ENCODE measurements at places on chromosomes 7 and 10.

DNA sequence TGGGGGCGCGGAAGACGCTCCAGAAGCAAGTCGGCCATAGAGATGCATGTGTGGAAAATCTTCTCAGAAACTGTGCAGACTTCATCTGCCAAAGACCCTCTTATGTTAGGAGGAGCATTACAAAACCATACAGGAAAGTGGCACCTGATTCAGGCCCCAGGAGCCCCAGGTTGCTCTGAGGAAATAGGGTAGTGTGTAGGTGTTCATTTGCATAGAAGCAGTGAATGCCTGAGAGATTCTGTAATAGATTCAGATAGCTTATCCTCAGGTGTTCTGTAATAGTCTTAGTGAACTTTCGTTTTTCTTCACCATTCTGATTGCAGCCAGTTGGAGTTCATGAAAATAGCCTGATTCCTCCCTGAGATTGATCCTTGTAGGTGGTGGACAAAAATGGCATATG is 106.4 kb upstream of the GJD4 start:
- DNase-seq, result no peak

- no peak for DNase-seq
Observed at GRCh38 chr7:116990056-116990455, 36.8 kb downstream of the ST7 start.

DNA sequence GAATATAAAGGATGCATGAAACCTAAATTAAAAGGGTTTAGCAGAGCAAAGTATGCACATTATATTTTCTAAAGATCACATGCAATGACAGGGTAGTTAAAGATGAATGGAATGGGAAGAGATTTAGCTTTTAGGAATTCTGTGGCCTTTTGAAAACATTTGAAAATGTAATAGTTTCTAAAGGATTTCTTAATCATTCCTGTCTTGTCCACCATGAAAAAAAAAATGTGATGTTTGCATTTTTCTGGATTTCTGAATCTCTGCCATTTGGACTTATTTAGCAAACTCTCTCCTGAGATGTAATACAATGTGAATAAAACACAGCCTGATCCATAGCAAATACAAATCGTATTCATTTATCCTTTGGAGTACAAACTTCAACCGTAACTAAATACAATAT is 126.6 kb upstream of the RAB11FIP2 start:
- DNase-seq, result no peak

DNA sequence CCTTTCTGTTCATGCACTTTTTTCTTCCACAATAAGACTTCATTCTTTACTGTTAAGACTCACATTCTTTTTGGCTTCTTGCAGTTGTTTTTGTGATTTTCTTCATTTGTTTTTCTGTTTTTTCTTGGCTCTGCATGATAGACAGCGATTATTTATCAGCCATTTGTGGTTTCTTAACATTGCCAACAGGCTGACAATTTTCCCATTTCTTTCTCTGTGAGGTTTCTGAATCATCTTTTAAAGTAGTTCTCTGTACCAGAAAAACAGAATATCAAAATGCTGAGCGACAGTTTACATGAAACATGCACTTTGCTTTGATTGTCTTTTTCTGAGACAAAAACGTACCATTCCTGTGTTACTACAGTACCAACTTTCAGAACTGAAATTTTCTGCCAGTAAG is 334.2 kb upstream of the MAGI2 start:
- no peak for DNase-seq

DNA sequence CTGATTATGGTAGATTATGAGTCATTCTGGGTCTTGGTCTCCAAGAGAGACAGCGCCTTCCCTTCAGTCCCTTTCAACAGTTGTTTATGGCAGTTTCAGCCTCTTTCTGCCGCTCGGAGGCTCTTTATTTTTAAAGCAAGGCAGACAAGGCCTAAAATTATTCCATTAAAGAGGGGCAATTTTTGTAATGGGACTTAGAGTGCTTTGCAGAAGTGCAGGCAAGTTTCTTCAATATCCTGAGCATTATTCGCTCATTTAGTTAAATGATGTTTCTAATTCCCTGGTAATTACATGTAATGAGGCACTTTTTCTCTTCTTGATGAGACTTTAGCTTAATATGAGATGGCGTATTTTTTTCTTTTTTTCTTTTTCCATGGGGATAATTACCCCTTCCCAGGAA is 33.6 kb downstream of the BUB3 start:
- DNase-seq, result no peak

DNA sequence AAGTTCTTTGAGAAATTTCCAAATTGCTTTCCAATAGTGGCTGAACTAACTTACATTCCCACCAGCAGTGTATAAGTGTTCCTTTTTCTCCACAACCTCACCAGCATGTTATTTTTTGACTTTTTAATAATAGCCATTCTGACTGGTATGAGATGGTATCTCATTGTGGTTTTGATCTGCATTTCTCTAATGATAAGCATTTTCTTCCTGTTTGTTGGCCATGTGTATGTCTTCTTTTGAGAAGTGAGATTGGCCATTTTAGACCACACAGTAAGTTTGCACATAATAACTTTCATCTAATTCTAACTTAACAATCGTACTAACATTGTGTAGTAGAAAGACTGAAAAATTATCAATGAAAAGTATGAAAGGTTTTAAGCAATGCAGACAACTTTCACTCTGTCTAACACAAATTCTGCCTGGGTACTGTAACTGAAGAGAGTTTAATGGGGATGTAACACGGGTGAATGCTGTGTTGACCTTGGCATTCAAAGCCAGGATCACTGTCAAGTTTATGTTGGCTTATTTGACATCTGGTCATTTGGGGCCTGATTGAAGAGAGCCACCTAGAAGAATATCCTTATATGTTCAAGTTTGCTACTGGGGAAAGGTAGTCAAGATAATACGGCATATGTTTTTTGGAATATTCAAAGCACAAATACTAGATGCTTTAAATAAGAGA is 50.4 kb downstream of the FAM171A1 start:
- no peak for DNase-seq

DNA sequence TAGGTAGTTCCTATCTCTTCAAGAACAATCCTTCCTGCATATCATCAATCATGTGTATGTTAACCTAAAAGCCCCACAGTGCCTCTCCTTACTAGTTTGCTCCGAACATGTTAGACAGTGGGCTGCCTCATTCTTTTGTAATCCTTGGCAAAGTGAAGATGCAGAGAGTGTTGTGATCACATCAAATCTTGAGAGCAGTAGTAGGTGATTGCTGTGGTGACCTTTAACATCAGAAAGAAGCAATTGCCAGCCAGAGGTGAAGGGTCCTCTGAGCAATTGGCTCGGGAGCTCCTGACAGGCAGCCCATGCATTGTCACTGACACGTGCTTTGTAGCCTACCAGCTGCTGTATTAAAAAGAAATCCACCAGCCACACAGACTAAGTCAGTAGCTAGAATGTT is 19.6 kb upstream of the GSTK1 start:
- peak; percentile 7 for DNase-seq

DNA sequence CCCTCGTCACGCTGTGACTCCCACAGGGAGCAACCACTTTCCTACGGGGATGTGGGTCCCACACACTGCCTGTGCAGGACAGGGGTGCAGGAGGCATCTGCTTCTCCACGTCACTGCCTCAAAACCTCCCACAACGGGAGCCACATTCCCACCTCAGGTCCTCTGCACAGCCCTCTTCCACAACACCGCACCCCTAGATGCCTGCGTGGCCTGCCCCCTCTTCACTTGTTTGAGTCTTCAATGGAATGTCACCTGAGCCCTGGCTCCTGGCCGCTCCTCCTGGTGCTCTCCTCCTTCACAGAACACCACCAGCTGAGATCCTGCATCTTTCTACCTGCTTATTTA is 73.6 kb downstream of the MAD1L1 start:
- DNase-seq, result peak; percentile 20

GRCh38 chr10:31694126-31694685 is 234.4 kb downstream of the ARHGAP12 start:
- DNase-seq, result no peak

DNA sequence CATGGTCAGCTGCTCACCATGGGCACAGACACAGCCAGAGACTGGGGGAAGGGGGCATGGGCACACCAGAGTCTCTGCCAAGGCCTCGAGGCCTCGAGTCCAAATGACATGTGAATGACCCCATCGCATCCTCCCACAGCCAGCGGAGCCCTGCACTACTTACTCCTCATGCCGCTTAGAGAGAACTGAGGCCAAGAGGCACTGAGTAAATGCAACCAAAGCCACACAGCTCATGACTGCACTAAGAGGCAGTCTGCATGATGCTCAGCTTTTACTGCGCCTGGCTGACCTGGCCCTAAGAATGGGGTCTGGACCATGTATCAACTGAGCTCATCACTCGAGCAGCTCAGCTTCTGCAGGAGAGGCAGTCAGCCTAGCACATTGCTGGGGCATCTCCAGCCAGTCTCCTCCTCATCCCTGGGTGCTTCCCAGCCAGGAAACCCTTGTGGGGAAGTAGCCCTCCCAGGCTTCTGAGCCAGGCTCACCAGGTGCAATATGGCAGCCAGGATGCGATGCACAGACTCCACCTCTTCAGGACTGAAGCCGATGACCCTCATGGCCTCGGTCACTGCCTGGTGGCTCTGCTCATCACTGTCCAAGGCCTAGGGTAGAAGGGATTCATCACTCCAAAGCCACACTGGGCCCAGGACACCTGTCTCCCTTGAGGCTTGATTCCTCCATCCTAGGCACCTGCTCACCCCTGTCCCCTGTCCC is 7.5 kb downstream of the MYO1G start:
- no peak for DNase-seq

- no peak for DNase-seq
Observed at GRCh38 chr7:98903246-98903645, 24.9 kb downstream of the TRRAP start.

- DNase-seq, result no peak
Observed at GRCh38 chr7:50640779-50641178, 75.6 kb upstream of the DDC start.

GRCh38 chr10:63522277-63522687 is 1.1 kb downstream of the REEP3 start:
- DNase-seq, result no peak

DNA sequence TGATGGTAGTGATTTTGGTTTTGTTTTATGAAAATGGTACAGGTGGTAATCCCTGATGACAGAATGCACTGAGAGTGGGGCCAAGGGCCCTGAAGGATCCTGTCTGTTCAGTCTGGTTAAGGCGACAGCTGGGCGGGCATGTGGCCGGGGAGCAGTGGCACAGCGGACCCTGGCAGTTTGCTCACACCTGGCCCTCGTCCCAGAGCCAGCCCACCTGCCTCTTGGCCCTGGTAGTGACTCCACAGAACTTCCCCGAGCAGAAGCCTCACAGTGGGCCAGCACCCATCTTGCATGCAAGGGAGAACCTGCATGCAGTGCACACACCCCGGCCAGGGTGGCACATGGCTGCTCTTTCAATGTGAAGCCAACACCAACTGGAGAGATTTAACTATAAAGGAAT is 82.8 kb downstream of the ALOX5 start:
- DNase-seq, result no peak

GRCh38 chr10:132649651-132650360 is 112.2 kb downstream of the INPP5A start:
- DNase-seq, result no peak

GRCh38 chr10:120644556-120645410 is 187.8 kb downstream of the PLPP4 start:
- peak; percentile 57 for DNase-seq

DNA sequence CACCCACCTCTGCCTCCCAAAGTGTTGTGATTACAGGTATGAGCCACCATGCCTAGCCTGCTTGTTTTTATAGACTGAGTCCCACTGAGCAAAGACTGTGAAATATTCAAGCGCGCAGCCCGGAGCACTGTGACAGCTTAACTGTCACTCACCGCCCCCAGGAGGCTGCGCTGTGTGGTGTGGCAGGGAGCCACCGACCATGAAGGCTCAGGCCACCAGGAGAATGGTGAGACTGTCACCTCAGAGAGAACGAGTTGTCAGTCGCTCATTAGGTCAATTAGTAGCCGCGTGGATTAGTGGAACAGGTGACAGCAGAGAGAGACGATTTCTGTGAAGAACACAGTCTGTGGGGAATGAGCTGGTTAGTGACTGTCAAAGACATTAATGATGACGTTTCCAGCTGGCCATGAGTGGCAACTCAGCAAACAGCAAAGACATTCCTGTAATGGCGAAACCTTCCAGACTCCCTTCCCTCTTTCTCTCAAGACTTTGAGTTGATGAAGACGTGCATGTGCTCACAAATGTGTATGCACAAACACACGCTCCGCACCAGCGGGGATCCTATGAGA is 64.5 kb downstream of the CYCS start:
- no peak for DNase-seq

DNA sequence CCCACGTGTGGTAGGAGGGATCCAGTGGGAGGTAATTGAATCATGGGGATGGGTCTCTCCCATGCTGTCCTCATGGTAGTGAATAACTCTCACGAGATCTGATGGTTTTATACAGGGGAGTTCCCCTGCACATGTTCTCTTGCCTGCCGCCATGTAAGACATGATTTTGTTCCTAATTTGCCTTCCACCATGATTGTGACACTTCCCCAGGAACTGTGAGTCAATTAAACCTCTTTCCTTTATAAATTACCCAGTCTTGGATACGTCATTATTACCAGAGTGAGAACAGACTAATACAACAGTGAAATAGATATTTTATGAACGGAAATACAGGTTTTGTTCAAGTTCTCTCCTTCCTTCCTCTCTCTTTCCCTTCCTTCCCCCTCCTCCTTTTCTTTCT is 15.8 kb downstream of the CALD1 start:
- no peak for DNase-seq

GRCh38 chr7:47956220-47956619 is 8.0 kb upstream of the PKD1L1 start:
- DNase-seq, result no peak

- DNase-seq, result no peak
Observed at GRCh38 chr7:100745184-100745583, 11.8 kb downstream of the ZAN start.

DNA sequence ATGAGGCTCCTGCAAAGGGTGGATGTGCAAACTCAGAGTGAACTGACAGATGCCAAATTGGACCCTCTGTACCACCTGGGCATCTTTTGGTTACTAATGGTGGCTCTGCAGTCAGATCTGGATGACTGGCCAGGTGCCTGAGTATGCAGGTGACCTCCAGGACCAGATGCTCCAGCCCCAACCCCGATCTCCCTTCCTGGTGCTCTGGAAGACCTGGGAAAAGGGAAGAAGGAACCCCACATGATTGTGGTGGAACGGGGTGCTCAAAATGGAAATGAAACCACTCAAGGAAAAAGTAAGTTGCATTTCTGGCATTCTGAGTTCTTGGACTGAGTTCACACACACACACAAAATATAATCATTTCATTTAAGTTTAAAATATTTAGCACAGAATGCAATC is 9.8 kb upstream of the AEBP1 start:
- DNase-seq, result no peak

- no peak for DNase-seq
Observed at GRCh38 chr10:133299224-133299623, 9.4 kb downstream of the TUBGCP2 start.

DNA sequence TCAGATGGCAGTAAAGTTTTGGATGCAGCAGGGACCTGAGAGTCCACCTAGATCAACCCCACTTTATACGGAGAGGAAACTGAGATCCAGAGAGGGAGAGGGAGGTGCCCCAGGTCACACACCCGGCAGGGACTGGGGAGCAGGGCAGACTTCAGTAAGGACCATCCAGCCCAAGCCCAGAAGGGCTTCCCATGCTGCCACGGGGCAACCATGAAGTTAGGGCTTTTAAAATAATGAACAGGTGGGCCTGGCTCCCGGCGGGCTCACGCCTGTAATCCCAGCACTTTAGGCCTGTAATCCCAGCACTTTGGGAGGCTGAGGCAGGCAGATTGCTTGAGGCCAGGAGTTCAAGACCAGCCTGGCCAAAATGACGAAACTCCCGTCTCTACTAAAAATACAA is 98.5 kb downstream of the HIP1 start:
- no peak for DNase-seq

GRCh38 chr10:70223728-70224127 is 9.5 kb downstream of the PPA1 start:
- DNase-seq, result no peak
